Islet precursor cell (in vitro differentiated cells): ENCODE measurements at places on chromosomes 5 and 9.

GRCh38 chr5:81534441-81534840 lies 140.5 kb upstream of the ACOT12 start:
- no peak for DNase-seq

DNA sequence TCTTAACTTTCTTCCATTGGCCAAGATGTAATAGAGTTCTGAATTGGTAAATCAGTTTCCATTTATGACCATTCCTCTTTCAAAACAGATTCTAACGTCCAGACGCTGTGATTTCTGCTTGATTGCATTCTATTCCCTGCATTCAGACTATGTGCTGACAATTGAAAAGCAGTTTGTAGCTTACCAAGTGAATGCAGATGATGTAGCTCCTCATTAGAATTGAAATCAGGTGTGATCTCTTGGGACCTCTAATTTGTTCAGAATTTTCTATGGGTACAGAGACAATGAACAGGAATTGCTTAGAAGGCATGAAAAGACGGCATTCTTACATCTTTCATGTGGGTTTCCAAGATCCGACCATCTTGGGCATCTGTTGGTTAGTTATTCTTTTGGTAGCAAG lies 191.9 kb downstream of the NTRK2 start:
- no peak for DNase-seq

DNA sequence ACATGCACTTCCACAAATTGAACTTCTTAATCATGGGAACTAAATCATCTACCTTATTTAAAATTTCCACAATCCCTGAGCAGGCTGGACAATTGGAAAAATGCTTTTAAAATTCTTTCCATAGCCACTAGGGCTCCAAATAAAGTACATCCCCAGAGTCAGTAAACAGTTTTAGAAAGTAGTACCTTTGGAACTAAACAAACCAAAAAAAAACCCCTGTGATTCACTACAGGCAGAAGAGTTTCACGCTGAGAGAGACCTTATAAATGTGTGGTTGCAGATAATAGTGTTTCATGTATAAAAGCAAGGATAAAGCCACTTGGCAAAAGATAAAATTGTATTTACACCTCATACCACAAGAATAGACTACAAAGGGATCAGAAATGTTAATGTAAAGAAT lies 11.8 kb upstream of the HMGCR start:
- DNase-seq: no peak

DNA sequence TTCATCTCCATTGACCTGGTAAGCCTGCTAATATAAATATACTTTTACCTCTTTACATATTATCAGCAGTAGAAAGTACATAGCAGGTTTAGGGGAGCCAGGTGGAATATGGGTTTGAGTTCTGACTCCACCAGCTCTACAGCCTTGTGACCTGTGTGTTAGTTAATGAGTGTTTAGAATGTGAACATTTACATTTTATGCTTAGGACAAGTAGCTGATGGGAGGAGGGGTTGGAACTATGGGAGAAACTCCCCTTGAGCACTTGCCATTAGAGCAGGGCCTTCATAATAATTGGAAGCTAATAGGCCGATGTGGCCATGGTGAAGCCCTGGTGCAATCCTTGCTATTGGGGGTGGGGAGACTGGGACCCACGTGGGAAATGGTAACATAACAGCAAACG lies 148.3 kb upstream of the NTRK2 start:
- no peak for DNase-seq

GRCh38 chr9:97315550-97315949 lies 8.1 kb downstream of the CCDC180 start:
- DNase-seq: peak; percentile 77
